Naive thymus-derived CD4-positive, alpha-beta T cell (primary cell): ENCODE measurements at places on chromosomes 7 and 10.

DNA sequence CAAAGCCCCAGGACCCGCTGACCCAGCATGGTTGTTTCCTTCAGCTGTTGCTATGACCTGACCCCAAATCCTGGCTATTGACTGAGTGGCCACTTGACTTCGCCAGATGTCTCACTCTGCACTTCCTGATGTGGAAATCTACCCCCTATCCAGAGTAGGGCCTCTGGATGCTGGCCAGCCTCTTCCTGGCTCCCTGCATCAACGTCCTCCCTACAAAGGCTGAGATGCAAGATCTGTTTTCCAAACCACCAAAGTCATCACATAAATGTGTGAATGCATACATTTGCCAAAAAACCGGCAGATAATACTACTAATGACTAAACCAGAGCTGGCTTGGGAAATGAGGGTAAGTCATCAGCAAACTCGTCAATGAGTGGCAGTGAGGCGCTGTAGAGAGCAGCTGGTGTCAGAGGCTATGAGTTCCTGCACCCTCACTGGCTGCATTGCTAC is 70.4 kb downstream of the PYROXD2 start:
- no peak for DNase-seq

- peak; percentile 69 for DNase-seq
Observed at GRCh38 chr7:105849122-105849855, 27.1 kb downstream of the ATXN7L1 start.

DNA sequence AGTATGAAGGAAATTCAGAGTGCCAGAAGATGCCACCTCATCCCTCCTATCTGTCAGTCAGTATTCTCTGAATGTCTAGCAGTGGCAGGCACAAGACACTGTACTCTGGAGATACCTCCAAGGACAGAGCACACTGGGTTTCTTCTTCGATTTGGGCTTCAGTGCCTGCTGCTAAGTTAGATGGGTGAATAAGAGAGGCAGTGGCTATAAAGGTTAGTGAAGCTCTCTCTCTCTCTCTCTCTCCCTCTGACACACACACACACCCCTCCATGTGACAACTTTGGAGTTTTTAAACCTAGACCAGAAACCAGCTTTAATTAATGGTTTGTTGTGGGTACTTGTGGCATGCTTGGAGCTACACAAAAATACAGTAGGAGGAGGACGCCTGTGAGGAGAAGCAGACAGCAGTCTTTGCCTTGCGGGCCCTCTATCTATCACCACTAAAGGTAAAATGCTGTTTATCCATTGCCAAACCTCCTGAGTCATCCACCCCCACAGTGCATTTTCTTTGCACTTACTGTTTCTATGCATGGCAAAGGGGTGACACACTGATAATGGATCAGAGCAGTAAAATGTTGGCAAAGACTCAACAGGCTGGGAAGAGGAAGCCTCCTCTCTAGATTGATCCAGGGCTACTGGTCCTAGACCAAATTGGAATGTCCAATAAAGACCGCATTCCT is 102.5 kb downstream of the TRIL start:
- DNase-seq, result no peak

GRCh38 chr10:48450741-48451466 is 144.4 kb downstream of the MAPK8 start:
- no peak for DNase-seq

DNA sequence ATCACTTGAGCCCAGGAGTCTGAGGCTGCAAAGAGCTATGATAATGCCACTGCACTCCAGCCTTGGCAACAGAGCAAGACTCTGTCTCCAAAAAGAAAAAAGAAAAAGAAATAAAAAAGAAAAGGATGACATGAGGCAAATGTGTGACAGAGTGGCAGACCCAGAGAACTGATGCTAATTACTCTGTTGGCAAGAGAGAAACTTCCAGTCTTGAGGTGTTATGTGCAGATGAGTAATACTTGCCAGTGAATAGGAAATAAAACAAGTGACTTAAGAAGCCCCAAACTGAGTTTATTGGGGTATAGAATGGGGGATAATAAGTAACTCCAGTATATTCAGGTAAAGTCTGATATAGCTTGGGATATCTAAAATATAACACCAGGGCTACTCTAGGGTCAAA is 9.5 kb upstream of the ANXA7 start:
- DNase-seq, result no peak

DNA sequence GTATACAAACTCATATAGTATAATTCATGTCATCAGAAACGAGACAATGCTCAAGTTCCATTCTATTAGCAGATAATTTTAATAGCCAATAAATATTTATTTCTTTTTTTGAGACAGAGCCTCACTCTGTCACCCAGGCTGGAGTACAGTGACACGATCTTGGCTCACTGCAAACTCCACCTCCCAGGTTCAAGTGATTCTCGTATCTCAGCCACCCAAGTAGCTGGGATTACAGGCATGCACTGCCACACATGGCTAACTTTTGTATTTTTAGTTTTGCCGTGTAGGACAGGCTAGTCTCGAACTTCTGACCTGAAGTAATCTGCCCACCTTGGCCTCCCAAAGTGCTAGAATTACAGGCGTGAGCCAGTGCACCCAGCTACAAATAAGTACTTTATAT is 45.7 kb downstream of the ORC5 start:
- no peak for DNase-seq

DNA sequence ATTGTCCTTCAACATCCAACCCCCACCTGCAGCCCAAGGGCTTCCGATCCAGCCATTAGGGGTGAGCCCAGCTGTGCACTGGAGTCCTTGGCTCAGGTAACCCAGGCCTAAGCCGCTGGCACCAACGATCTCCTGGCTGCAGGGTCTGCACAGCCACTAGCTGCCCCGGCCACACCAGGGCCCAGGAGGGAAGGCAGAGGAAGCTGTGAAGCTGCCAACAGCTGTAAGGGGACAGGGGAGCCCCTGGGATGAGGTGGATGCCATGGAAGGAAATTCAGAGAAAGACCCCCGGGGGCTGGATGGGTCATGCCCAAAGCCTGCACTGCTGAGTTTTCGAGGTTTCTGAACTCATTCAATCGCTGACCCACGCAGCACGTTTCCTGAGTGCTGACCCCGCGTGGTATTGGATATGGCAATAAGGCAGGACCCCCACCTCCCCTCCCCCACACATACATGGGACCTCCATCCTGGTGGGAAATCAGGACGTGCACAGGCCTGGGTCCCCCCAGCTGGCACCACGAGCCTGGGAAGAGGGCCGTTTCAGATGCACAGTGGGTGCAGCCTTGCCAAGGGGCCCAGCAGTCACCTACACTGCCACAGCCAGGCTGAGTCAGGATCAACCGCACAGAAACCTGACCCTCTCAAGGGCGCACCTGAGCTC is 170.3 kb downstream of the DIP2C start:
- no peak for DNase-seq

DNA sequence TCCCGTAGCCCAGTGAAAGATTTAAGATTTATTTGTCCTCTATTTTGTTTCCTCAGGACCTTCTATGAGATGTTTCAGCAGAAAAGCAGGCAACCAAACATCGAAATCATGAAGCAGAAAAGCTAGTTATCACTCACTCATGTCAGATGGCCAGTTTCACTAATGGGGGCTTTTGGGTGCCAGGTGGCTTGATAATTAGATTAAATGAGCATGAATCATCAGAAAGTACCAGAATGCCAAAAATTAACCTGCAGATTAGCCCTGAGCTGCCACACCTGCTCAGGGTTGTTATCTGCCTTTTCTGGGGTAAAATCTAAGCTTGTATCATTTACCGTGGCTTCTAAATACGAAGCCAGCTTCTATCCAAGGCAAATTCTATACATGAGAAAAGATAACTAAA is 1017.5 kb downstream of the XPNPEP1 start:
- no peak for DNase-seq

DNA sequence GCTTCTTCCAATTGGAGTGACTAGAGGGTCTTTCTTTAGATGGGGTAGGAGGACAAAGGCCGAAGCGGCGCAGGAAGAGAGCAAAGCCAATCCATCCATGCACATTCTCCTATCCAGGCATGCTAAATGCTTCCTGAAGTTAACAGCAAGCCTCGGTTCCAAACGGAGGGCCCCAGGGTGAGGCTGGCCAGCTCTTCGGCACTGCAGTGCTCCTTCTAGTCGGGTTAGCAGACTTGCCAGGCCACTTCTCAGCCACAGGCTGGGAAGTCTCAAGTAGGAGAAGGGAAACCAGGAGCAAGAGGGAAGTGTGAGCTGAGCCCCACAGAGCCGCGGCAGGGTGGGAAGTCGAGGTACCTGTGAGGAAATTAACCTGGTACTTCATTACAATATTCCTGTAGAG is 253.8 kb upstream of the INHBA start:
- no peak for DNase-seq

- no peak for DNase-seq
Observed at GRCh38 chr7:26686448-26686981, 177.9 kb downstream of the SKAP2 start.

GRCh38 chr10:7618461-7618860 is 48.3 kb downstream of the ITIH5 start:
- no peak for DNase-seq

DNA sequence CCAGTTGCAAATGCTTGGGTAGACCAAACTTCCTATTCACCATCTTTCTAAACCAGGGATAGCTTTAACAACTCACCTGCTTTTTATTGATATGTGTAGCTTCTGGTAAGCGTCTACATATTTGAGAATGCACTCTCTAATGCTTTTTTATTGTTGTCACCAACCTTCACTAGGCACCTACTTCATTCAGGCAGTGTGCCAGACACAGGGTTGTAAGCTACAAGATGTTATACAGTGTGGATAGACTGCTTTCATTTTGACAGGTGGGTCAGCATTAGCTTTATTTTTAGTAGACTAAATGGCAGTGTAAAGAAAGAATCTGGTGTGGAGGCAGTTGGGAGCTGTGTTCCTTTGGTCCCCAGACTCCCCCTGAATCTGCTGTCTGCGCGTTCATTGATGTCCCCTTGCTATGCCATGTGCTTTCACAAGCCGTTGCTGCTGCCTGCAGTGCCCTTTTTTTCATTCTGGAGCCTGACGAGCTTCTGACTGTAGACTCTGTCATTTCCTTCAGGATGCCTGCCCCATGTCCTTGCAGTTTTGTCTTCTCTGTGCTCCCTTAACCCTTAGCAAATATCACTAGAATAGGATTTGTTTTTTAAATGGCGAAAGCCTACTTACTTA is 32.1 kb downstream of the NRF1 start:
- DNase-seq, result no peak

GRCh38 chr10:15841696-15842095 is 18.6 kb downstream of the MINDY3 start:
- no peak for DNase-seq

GRCh38 chr7:137934176-137934826 is 67.6 kb downstream of the CREB3L2 start:
- no peak for DNase-seq

DNA sequence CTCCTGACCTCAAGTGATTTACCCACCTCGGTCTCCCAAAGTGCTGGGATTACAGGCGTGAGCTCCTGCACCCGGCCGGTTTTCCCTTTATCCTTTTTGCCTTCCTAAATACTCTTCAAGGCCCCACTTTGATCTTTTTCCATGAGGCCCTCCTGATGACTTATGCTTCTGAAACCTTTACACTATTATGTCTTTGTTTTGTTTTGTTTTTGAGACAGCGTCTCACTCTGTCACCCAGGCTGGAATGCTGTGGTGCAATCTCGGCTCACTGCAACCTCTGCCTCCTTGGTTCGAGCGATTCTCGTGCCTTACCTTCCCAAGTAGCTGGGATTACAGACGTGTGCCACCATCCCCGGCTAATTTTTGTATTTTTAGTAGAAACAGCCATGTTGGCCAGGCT is 3.8 kb downstream of the STMP1 start:
- DNase-seq, result no peak

DNA sequence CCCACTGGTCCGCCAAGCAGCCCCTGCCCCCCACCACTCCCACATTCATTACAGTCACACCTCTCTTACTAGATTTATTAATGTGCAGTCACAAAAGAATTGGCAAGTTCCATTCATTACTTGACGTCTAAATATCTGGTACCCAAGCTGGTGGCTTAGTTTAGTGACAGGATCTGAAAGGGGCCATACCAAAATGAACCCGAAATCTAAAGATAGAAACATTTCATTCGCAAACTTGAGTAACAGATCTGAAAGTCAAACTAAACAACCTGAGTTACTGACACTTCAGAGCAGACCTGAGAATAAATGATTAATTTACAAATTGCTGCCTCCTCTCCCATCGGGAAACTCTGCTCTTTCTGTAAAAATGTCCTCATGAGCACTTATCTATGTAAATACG is 53.4 kb downstream of the TNS3 start:
- no peak for DNase-seq

DNA sequence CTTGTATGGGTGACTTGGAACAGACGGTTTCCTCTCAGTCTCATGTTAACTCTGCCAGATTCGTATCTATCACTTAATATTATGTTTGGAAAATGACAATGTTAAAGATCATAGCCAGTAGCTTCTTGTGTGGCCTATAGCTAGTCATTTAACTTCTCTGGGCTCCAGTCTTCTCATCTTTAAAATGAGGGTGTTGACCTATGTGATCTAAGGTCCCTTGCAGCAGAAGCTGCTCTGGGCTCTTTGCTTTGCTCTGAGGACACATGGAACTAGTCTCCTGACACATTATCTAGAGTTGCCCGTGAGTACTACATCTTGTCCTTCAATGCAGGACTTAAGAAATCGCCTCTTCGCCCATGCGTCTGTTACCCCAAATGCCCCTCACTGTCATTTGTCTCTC is 93.1 kb downstream of the TMEM178B start:
- no peak for DNase-seq

GRCh38 chr7:132221356-132221755 is 354.9 kb downstream of the PLXNA4 start:
- no peak for DNase-seq

DNA sequence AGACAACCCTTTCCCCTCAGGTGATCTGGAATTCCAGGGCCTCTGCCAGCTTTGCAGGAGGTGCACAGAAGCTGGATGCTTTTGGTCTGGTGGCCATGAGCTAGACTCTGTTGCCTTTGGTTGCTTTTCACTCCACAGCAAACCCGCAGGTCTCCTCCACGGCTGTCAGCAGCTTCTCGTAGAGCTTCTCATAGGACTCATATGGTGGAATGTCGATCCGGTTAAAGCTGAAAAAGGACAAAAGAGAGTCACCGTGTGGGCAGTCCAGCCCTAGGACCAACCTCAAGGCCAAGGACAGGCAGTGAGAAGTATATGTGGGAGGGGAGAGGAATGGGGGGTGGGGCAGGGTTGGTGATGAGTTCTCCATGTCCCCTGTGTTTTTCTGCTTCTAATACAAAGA is 113.5 kb downstream of the SMURF1 start:
- DNase-seq, result no peak

- DNase-seq, result no peak
Observed at GRCh38 chr10:44946205-44946604, 13.4 kb upstream of the RASSF4 start.

DNA sequence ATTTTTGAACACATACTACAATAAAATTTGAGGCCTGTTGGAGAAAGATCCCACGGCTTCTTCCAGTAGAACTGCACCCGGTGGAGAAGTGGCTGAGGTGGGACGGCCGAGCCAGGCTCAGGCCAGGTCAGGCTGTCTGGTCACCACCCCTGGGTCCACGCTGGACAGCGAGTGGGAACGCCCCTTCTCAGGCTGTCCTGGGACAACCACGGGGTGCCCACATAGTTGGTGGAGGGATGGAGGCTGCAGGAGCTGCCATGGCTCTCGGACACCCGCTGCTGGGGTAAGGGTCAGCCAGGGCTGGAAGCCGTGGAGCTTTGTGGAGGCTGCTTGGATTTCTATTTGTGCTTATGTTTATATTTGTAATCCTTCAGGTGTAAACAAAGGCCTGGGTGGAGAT is 206.5 kb downstream of the DNAJB6 start:
- no peak for DNase-seq

- DNase-seq, result no peak
Observed at GRCh38 chr10:126598009-126598408, 72.5 kb downstream of the C10orf90 start.
